ENCODE measurements at places on chromosomes 5 and 9.

- H3K4me1 ChIP-seq = no peaks in the 10 kb centered on the region
- peaks cover 8% of the 10 kb centered on the region for H3K36me3 ChIP-seq
- DNase-seq = no peak
- H3K27me3 ChIP-seq = no peaks in the 10 kb centered on the region
These were observed 101.5 kb downstream of the ARHGEF28 start for GRCh38 chr5:73727470-73727869.

GRCh38 chr5:8538821-8539220 is 669.9 kb downstream of the MTRR start:
- H3K4me3 ChIP-seq = no peak overlapping the region
- H3K27me3 ChIP-seq = no peaks in the 10 kb centered on the region
- no peak overlapping the region for H3K27ac ChIP-seq
- no peaks in the 10 kb centered on the region for H3K4me1 ChIP-seq

DNA sequence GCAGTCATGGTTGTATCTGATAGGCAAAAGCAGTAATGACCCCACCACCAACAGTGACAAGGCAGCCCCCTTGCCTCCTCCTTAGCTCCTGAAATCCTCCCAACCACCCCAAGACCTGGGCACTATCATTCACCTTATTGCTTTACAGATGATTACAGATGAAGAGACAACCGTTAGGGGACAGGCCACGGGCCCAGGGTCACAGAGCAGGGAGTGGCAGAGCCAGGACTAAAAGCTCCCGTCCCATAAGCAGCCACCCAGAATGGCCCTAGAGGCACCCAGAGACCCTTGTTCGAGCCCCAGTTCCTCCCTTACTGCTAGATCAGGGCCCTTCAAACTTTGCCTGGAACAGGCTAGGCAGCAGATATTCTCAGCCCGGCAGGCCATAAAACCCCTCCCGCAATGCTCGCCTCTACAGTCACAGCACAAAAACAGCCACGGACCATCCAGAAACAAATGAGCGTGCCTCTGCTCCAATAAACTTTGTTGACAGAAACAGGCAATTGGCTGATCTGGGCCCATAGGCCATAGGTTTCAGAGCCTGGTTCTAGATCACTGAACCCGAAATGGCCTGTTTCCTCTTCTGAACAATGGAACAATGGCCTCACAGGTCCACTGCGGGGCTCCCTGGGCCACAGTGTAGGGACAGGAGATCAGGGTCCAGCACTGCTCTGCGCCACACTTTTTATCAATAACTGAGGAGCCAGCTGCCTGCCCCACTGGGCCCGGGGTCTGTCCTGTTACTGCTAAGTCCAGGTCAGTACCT is 67.0 kb downstream of the LRSAM1 start:
- peak overlapping the region; percentile 17 for H3K27ac ChIP-seq
- no peak for DNase-seq
- H3K27me3 ChIP-seq = no peaks in the 10 kb centered on the region
- peaks cover 33% of the 10 kb centered on the region for H3K36me3 ChIP-seq
- peaks cover 42% of the 10 kb centered on the region for H3K4me1 ChIP-seq

DNA sequence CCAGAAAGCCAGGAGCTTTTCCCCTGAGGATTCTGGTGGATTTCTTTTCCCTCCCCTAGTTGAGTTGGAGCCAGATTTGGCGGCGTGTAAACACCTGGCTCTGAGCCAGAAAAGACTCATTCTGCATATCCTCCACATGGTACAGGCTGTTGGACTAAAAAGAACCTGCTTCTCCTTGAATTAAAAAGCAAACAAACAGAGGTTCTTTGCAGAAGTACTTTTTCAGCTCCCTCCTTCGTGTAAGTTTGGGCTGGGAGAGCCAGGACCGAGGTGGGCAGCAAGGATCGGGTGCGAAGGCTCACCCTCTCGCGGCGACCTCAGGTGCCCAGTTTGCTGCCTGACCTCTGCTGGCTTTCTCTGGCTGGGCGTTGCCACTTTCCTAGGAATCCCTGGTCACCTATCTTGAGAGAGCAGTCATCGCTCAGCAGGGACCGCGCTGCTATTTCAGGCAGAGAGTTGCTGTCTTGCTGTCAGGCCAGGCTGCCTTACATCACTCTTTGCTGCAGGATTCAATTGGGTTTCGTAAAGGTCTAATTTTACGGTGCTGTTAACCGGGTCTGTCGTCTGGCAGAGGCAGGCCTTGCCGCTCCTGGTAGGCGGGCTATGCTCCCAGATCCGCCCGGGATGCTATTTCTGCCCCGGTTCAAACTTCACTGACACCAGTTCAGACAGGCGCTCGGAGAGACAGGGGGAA is 3.2 kb downstream of the PAPPA start:
- H3K27me3 ChIP-seq = no peaks in the 10 kb centered on the region
- H3K4me1 ChIP-seq = peaks cover 29% of the 10 kb centered on the region
- H3K36me3 ChIP-seq = no peaks in the 10 kb centered on the region
- no peak overlapping the region for H3K27ac ChIP-seq
- no peak for DNase-seq
- no peak overlapping the region for H3K4me3 ChIP-seq

- H3K36me3 ChIP-seq = no peaks in the 10 kb centered on the region
- no peak overlapping the region for H3K27ac ChIP-seq
- no peak for DNase-seq
- no peaks in the 10 kb centered on the region for H3K4me1 ChIP-seq
These were observed 259.0 kb downstream of the IRX2 start for GRCh38 chr5:2492476-2492875.

DNA sequence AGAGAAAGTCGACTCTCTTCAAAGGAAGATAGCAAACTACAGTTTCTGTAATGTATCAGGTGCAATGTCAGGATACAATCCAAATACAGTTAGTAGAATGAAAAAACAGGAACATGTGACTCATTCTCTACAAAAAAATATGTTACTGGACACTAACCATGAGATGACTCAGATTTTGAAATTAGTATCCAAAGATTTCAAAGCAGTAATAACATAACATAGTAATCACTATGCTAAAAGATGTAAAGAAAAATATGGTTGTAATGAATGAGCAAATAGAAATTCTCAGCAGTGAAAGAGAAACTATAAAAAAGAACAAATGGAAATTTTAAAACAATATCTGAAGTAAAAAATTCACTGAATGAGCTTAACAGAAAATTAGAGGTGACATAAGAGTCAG is 42.3 kb downstream of the SHOC1 start:
- no peak overlapping the region for H3K4me3 ChIP-seq
- H3K27ac ChIP-seq = no peak overlapping the region
- no peaks in the 10 kb centered on the region for H3K4me1 ChIP-seq
- no peaks in the 10 kb centered on the region for H3K27me3 ChIP-seq
- DNase-seq = no peak
- no peaks in the 10 kb centered on the region for H3K36me3 ChIP-seq

GRCh38 chr9:38119560-38120236 is 50.7 kb upstream of the SHB start:
- no peak overlapping the region for H3K27ac ChIP-seq
- H3K27me3 ChIP-seq = no peaks in the 10 kb centered on the region
- H3K4me1 ChIP-seq = no peaks in the 10 kb centered on the region
- DNase-seq = no peak

GRCh38 chr5:181008136-181008535 is 19.5 kb downstream of the BTNL3 start:
- no peak overlapping the region for H3K27ac ChIP-seq
- H3K4me3 ChIP-seq = no peak overlapping the region
- no peak for DNase-seq
- no peaks in the 10 kb centered on the region for H3K36me3 ChIP-seq
- no peaks in the 10 kb centered on the region for H3K4me1 ChIP-seq
- H3K27me3 ChIP-seq = no peaks in the 10 kb centered on the region

DNA sequence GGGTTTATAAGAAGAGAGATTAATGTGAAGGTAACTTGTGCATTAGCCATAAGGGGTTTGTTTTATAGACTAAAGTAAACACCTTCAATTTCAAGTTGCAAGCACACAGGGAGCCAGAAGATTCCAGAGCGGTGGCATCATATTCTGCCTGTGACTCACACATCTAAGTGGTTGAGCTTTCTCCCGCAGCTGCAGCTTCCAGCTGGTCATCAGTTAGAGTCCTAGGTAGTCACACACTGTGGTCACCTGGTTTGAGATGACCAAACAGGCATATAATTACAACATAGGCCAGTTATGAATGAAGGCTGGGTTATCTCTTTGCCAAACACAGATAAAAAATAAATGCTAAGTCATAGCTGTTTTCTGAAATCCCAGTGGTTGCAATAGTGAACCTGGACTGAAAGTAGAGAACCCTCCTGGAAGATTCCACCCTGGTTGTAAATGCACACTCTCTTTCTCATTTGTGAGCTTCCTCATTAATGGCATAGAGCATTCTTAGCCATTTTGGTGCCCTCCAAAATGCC is 171.3 kb downstream of the GDNF start:
- H3K4me1 ChIP-seq = peaks cover 13% of the 10 kb centered on the region
- peak; percentile 58 for DNase-seq
- peak overlapping the region; percentile 72 for H3K27ac ChIP-seq
- no peaks in the 10 kb centered on the region for H3K27me3 ChIP-seq
- no peaks in the 10 kb centered on the region for H3K36me3 ChIP-seq
- H3K4me3 ChIP-seq = no peak overlapping the region

DNA sequence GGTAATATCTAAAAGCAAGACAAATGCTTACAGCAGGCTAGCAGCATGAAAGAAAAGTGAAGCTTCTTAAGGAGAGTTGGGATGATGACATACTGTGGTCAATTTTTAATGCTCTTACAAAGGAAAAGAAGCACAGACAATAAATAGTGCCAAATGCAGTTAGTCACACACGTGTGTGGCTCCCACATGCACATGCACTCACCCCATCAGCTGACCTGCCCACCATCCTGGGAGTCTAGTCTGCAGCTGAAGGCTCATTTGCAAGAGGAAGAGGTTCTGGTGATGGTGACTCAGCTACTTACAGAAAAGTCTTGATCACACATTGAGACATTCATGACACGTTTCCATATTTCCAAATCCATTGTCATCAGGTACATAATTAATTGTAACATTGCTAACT is 129.3 kb downstream of the MRPL36 start:
- H3K27me3 ChIP-seq = peaks cover 45% of the 10 kb centered on the region
- H3K27ac ChIP-seq = no peak overlapping the region
- DNase-seq = peak; percentile 15

GRCh38 chr9:102855641-102856040 is 139.5 kb upstream of the CYLC2 start:
- no peak for DNase-seq
- H3K36me3 ChIP-seq = no peaks in the 10 kb centered on the region
- H3K4me1 ChIP-seq = no peaks in the 10 kb centered on the region
- H3K4me3 ChIP-seq = no peak overlapping the region
- no peaks in the 10 kb centered on the region for H3K27me3 ChIP-seq
- H3K27ac ChIP-seq = no peak overlapping the region

GRCh38 chr5:64108674-64109073 is 57.0 kb upstream of the RNF180 start:
- H3K36me3 ChIP-seq = no peaks in the 10 kb centered on the region
- H3K27ac ChIP-seq = no peak overlapping the region
- no peaks in the 10 kb centered on the region for H3K27me3 ChIP-seq
- DNase-seq = no peak

GRCh38 chr5:137218471-137218870 is 280.7 kb downstream of the SPOCK1 start:
- DNase-seq = no peak
- no peaks in the 10 kb centered on the region for H3K27me3 ChIP-seq
- H3K36me3 ChIP-seq = no peaks in the 10 kb centered on the region
- H3K27ac ChIP-seq = peak overlapping the region; percentile 6
- H3K4me1 ChIP-seq = peaks cover 26% of the 10 kb centered on the region

DNA sequence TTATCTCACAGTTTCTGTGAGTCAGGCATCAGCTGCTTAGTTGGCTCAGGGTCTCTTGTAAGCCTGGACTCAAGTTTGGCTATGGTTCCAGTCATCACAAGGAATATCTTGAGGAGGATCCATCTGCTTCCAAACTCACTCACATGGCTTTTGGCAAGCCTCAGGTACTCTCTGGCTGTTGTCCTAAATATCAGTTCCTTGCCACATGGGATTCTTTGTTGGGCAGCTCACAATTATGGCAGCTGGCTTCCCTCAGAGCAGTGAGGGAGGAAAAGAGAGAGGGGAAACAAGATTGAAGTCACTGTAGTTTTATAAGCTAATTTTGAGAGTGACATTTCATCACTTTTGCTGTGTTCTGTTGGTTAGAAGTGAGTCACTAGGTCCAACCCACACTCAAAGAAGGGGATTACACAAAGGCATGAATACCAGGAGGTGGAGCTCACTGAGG is 144.5 kb downstream of the GCNT1 start:
- no peaks in the 10 kb centered on the region for H3K36me3 ChIP-seq
- no peaks in the 10 kb centered on the region for H3K4me1 ChIP-seq
- H3K27me3 ChIP-seq = no peaks in the 10 kb centered on the region
- H3K4me3 ChIP-seq = no peak overlapping the region
- H3K27ac ChIP-seq = no peak overlapping the region

- H3K4me3 ChIP-seq = no peak overlapping the region
- no peak for DNase-seq
- no peak overlapping the region for H3K27ac ChIP-seq
- no peaks in the 10 kb centered on the region for H3K27me3 ChIP-seq
These were observed 126.6 kb downstream of the C9orf152 start for GRCh38 chr9:110081395-110081794.

GRCh38 chr5:139377226-139377625 is 5.9 kb downstream of the SLC23A1 start:
- peaks cover 8% of the 10 kb centered on the region for H3K4me1 ChIP-seq
- H3K27ac ChIP-seq = no peak overlapping the region
- H3K4me3 ChIP-seq = no peak overlapping the region
- H3K27me3 ChIP-seq = no peaks in the 10 kb centered on the region

- H3K27ac ChIP-seq = no peak overlapping the region
- H3K27me3 ChIP-seq = no peaks in the 10 kb centered on the region
- no peaks in the 10 kb centered on the region for H3K36me3 ChIP-seq
These were observed 234.2 kb downstream of the ZNF608 start for GRCh38 chr5:124512236-124512635.

- no peak for DNase-seq
- H3K4me1 ChIP-seq = no peaks in the 10 kb centered on the region
- peaks cover 6% of the 10 kb centered on the region for H3K27me3 ChIP-seq
- no peaks in the 10 kb centered on the region for H3K36me3 ChIP-seq
These were observed 15.0 kb downstream of the FGD3 start for GRCh38 chr9:92962303-92962649.

- DNase-seq = no peak
- H3K4me3 ChIP-seq = peak overlapping the region; percentile 97
- no peaks in the 10 kb centered on the region for H3K36me3 ChIP-seq
- H3K4me1 ChIP-seq = peaks cover 40% of the 10 kb centered on the region
These were observed 798 bp downstream of the MEGF9 start for GRCh38 chr9:120713257-120714087.

- H3K4me3 ChIP-seq = no peak overlapping the region
- no peak for DNase-seq
- H3K4me1 ChIP-seq = no peaks in the 10 kb centered on the region
- H3K36me3 ChIP-seq = no peaks in the 10 kb centered on the region
These were observed 78.7 kb downstream of the RFX3 start for GRCh38 chr9:3447143-3447542.

DNA sequence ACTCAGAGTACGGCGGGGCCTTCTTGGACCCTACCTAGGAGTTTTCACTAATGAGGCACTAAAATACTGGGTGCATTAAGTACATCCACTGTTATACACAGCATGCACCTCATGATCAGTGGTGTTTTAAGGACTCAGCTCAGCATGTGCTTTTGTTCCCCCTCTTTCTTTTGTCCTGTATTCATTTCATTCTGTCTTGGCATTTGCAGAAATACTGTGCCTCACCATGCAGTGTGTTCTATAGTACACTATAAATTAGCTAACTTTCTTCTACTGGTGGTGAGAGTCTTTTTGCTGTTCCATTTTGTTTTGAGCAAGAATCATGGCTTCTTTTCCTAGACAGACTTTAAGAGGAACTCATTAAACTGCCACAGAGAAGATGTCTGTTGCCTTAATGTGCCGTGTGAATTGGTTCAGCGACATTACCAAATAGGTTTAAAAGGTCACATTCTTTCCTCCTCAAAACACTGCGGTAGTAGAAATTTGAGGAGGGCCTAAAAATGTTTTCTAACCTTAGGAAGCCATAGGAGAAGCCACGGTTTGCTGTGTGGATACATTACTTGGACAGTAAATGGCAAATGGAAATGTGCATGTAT is 276.6 kb downstream of the MAST4 start:
- H3K4me3 ChIP-seq = no peak overlapping the region
- peaks cover 21% of the 10 kb centered on the region for H3K4me1 ChIP-seq
- no peaks in the 10 kb centered on the region for H3K27me3 ChIP-seq
- no peaks in the 10 kb centered on the region for H3K36me3 ChIP-seq
